ENCODE measurements at places on chromosomes 16 and 17.

GRCh38 chr17:77734371-77735080 lies 224.0 kb upstream of the TNRC6C start:
- DNase-seq, result no peak

DNA sequence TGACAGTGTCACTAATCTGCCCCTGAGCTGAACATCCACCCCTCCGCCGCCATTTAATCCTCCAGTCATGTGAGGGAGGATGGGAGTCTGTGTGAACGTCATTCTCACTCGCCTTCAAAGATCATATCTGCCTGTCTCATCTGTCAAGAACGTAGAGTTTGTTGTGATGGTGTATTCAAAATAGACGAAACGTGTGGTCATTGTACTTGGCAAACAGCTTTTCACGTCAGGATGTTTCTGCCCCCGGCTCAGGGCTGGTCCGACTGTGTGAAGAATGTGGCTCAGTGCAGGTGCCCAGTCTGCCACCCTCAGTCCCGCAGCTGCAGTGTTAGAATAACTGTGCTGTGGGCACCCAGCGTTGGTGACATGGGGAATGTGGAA lies 148.0 kb downstream of the KCNJ12 start:
- no peak for DNase-seq

- no peak for DNase-seq
Observed at GRCh38 chr17:73855720-73856333, 211.6 kb upstream of the SDK2 start.

DNA sequence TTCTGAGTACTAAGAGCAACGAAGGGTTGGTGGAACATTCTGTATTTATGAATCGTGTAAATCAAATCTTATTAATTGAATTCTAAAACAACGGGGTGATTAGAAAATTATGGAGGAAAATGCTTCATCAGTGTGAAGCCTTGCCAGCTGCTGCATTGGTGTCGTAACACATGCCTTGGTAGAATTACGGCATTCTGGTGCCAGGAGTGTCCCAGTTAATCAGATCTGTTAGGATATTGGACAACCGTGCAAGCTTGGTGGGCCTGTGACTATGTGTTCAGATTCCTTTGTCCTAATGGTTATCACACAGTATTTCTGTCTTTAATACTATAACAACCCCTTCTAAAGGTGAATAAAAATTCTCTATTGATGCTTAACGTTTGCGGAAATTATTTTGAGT lies 44.2 kb upstream of the TANC2 start:
- no peak for DNase-seq

- no peak for DNase-seq
Observed at GRCh38 chr17:48649741-48650140, 23.6 kb upstream of the HOXB9 start.

DNA sequence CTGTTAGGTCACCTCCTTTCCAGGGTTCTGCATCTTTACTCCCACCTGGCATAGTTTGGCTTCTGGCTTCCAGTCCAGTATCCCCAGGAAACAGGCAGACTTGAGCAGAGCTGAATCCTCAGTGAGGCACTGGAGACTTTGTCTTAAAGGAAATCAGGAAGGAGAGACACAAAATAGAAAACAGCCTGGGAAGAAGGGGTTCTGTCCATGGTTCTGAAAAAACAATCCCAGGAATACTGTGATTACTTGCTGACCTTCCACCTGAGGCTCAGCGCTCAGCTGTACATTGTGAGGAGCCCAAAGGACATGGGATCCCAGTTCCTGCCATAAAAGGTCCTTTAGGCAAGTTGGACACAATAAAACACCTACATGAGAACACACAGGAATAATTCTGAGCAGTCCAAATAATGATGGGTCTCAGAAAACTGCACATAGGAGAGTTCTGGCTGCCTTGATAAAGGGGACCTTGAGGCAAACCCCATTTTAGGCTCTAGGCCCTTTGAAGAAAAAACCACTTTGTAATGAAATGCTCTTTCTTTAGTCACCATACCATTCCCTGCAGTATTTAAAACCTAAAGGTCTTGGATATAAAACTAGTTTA lies 81.4 kb upstream of the CRHR1 start:
- DNase-seq, result no peak

- no peak for DNase-seq
Observed at GRCh38 chr17:12664894-12665262, 812 bp upstream of the MYOCD start.

- no peak for DNase-seq
Observed at GRCh38 chr17:68542698-68543463, 30.7 kb downstream of the PRKAR1A start.

DNA sequence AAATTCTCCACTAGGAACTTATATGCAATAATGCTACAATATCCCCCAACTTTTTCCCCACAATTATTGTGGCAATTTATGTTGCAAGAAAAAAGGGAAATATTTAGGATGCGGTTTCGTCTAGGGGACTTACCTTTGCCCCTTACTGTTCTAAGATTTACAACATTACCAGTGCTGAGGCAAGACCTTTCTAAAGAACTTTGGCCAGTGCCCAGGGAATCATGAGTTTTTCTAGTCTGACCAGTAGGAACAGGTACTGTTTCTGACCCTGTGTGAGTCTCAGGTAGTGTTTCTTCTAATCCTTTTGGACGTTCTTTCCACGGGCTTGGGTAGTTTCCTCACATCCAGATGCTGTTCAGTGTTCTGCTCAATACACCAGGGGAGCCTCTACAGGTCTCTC lies 373.7 kb downstream of the HAPSTR1 start:
- no peak for DNase-seq

DNA sequence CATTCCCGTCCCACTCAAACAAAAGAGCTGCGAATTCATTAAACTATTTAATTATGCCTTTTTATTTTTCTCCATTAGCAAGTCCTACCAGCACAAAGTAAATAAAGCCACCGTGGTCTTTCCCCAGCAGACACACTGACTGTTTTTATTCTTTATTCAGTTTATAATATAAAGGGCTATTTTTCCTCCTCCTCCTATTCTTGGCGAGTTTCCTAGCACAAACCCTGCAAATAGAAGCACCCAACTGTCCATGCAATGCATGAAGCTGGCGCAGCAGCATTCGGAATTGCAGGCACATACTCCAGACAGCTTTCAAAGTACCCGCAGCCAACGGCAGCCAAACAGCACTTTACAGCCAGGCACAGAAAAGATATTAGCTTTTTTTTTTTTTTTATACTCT lies 583.4 kb upstream of the PSMD7 start:
- DNase-seq, result no peak

DNA sequence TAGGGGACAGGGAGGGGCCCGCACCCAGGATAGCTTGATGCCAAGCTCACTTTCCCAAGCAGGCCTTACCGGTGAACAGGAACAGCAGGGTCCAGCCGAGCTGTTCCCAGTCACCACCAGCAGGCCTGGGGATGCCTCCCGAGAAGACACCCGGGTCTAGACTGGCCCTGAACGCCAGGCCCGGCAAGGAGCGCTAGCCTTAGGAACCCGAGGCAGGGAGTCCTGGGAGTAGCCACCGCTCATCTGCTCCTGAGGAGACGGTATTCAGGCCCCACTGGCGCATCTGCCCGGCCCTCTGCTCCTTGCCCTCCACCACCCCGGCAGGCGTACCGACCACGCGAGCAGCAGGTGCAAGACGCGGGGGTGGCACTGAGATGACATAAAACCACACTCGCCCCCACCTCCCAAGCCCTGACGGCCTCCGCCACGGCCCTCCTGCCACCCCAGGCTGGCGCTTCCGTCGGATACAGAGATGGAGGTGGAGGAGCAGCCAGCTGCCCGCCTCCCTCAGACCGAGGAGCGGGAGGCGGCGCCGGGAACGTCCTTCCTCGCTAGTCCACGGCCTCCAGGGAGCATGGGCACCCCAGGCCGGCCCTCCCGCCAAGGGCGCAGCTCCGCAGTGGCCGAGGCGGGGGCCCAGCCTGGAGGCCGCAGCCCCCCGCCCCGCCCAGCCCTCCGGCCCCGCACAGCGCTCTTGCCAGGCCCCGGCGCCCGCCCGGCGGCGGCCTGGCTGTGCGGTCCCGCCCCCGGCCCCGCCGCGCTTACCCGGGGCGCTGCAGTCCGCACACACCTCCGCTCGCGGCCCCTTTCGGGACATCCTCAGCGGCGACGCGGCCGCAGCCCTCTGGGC lies 661 bp downstream of the GIT1 start:
- peak; percentile 50 for DNase-seq

GRCh38 chr17:68513932-68514331 lies 1.7 kb downstream of the PRKAR1A start:
- no peak for DNase-seq

- DNase-seq, result no peak
Observed at GRCh38 chr16:53089434-53090285, 34.9 kb downstream of the CHD9 start.

GRCh38 chr16:49560004-49560830 lies 186.6 kb downstream of the C16orf78 start:
- no peak for DNase-seq

DNA sequence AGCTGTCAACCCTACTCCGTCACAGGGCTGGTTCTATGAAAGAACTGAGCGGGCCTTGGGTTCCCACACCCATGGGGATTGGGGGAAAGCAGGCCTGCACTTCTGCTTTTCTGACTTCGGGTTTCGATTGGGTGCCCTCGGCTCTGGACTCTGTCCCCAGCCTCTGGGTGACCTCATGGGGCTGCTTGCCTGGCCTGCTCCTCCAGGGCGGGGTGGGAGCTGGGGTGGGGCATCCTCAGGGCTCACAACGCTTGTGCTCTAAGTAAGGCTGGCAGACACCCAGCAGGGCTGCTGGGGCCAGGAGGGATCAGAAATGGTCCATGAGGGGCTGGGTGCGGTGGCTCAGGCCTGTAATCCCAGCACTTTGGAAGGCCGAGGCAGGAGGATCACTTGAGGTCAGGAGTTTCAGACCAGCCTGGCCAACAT lies 19.2 kb downstream of the ARHGAP27 start:
- peak; percentile 76 for DNase-seq

- no peak for DNase-seq
Observed at GRCh38 chr16:1762196-1762878, 9.0 kb downstream of the NME3 start.

- DNase-seq, result peak; percentile 57
Observed at GRCh38 chr17:72560303-72561247, 439.8 kb downstream of the SOX9 start.

GRCh38 chr16:53453928-53454327 lies 19.7 kb downstream of the RBL2 start:
- DNase-seq, result peak; percentile 52

DNA sequence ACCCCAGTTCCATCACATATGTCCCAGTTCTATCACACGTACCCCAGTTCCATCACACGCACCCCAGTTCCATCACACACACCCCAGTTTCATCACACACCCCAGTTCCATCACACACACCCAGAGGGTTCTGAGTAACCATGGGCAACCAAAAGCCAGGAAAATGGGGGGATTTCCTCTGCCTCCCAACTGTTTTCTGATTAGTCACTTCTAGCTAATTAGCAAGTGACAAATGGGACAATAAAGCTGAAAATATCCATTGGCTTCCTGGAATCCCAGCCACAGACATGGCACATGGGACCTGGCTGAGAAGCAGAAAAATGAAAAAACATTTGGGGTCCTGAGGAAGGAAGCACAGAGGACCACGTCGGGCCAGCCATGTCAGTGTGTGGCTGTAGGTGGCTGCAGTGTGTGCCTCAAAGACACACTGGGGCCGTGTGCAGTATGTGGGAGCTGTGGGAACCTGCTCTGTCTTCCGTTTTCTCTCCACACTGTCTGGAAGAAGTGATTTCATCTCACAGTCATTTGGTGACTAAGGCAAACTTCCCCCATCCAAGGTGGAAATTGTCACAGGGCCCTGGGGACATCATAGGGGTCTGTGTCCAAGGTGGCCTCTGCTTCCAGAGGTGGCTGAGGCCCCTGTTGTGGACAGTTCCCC lies 106.7 kb downstream of the CMIP start:
- DNase-seq, result no peak

DNA sequence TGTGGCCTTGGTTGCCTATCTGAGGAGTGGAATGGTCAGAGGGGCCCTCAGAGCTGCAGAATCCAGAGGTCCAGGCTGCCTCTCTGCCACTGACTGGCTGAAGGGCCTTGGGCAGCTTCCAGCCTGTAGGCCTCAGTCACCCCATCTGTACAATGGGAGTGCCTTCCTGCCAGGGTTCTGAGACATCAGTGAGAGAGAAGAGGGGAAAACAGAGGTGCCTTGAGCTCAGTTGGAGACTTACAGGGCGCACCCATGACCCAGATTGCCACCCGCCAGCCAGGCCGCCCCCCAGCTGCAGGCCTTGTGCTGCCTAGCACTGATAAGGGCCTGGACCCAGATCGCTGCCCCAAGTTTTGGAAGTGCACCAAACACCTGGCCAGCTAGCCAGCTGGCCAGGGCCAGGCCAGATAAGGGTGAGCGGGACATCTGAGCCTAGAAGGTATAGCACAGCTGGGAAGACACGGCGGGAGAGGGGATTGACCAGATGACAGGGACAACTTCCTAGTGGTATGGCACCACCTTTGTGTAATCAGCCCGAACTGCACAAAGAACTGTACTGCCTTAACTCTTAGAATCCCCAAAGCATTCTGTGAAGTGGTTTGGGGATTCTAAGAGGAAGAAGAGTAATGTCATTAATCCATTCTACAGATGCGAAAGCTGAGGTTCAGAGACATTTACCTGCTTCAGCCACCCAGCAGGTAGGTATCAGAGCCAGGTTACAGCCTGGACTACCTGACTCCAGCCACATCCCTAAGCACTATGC lies 1.4 kb downstream of the SLC4A1 start:
- DNase-seq, result no peak

- no peak for DNase-seq
Observed at GRCh38 chr16:52613508-52613907, 66.6 kb upstream of the TOX3 start.

DNA sequence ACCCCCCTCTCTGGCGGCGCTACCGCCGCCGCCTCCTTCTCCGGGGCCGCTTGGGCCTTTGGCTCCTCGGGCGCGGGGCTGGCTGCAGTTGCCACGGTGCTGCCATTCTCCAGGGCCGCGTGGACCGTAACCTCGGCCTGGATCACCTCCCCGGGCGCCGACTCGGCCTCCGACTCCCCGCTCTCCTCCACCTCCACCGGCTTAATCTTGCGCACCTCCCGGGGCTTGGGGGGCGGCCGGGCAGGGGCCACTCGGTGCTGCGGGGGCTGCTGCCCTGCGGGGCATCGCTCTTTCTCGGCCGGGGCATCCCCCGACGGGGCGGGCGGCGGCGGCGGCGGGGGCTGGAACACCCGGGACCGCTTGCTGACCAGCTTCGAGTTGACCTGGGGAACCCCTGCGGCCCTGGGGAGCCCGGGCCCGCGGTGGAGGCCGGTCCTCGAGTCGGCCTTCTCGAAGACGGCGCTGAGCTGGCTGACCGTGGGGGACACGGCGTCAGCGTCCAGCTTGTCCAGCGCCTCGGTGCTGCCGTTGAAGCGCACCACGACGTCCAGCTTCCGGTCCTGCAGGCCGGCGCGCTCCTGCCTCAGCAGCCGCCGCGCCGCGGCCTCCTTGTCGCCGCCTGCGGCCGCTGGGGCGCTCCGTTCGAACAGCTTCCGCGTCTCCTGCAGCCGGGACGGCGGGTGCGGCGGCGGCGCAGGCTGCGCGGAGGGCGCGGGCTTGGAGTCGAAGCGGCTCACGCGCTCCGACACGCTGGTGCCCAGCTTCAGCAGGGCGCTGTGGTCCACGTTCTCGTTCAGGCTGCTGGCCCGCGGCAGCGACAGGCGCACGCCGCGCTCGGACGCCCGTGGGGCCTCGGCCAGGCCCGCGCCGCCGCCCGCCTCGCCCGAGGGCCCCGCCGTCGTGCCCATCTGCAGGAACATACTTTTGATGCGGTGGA lies 792 bp downstream of the PPP1R9B start:
- DNase-seq, result peak; percentile 58

GRCh38 chr17:57868007-57868909 lies 18.4 kb upstream of the MRPS23 start:
- peak; percentile 73 for DNase-seq

- DNase-seq, result no peak
Observed at GRCh38 chr16:65782611-65783600, 583.6 kb upstream of the CDH5 start.

All from CD4-positive, alpha-beta T cell treated with Interleukin-4 for 1 hour (primary cell).